ENCODE measurements at places on chromosomes 7 and 10.

DNA sequence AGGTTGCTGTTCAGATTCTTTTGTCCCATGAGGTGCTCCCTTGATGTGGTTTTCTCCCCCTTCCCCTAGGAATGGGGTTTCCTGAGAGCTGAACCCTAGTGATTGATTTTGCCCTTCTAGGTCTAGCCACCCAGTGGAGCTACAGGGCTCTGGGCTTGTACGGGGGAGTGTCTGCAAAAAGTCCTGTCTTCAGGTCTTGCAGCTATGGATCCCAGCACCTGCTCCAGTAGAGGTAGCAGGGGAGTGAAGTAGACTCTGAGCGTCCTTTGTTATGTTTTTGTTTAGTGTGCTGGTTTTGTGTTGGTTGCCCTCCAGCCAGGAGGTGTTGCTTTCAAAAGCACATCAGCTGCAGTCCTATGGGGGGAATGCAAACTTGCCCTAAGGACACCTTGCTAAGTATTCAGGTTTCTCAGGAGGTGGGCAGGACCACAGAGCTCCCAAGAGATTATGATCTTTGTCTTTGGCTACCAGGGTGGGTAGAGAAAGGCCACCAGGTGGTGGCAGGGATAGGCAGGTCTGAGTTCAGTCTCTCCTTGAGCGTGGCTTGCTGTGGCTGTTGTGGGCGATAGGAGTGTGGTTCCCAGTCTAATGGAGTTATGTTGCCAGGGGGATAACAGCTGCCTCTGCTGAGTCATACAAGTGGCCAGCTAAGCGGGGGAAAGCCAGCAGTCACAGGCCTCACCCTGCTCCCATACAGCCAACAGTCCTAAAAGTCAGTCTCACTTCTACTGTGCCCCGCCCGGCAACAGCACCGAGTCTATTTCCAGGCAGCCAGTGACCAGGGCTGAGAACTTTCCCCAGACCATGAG, 92.4 kb upstream of the JCAD start:
- no peak for DNase-seq

DNA sequence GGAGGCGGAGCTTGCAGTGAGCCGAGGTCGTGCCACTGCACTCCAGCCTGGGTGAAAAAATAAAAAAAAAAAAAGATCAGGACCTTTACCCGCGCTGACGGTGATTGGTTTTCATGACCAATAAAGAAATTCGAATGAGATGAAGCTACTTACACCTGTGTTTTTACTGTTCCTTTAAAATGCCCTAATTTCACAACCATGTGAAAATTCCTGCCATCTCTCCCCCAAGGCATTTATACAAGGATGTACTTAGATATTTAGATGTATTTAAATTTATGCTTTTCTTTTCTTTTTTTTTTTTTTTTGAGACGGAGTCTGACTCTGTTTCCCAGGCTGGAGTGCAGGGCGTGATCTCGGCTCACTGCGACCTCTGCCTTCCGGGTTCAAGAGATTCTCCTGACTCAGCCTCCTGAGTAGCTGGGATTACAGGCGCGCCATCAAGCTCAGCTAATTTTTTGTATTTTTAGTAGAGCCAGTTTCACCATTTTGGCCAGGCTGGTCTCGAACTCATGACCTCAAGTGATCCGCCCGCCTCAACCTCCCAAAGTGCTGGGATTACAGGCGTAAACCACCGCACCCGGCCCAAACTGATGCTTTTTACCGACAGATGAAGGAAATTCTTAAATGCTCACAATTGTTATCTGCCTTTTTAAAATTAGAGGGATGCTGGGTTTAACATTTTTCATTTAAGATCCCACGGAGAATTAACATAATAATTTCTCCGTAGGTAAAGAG, 3.1 kb upstream of the PHYH start:
- no peak for DNase-seq

- DNase-seq: peak; percentile 32
Observed at GRCh38 chr7:157674715-157675426, 338.1 kb downstream of the DNAJB6 start.

GRCh38 chr10:52479567-52479966, 165.5 kb downstream of the DKK1 start:
- no peak for DNase-seq

GRCh38 chr7:7352845-7353244, 170.5 kb downstream of the C1GALT1 start:
- no peak for DNase-seq

- DNase-seq: no peak
Observed at GRCh38 chr10:99435986-99436638, 5.7 kb upstream of the GOT1 start.

GRCh38 chr7:47901542-47901941, 46.7 kb downstream of the PKD1L1 start:
- DNase-seq: no peak

- no peak for DNase-seq
Observed at GRCh38 chr10:84543948-84544347, 215.6 kb downstream of the CCSER2 start.

GRCh38 chr7:28362812-28363211, 49.5 kb upstream of the CREB5 start:
- no peak for DNase-seq

GRCh38 chr7:116455009-116455408, 44.5 kb upstream of the CAV2 start:
- no peak for DNase-seq

GRCh38 chr7:92010215-92010614, 69.6 kb downstream of the AKAP9 start:
- no peak for DNase-seq

DNA sequence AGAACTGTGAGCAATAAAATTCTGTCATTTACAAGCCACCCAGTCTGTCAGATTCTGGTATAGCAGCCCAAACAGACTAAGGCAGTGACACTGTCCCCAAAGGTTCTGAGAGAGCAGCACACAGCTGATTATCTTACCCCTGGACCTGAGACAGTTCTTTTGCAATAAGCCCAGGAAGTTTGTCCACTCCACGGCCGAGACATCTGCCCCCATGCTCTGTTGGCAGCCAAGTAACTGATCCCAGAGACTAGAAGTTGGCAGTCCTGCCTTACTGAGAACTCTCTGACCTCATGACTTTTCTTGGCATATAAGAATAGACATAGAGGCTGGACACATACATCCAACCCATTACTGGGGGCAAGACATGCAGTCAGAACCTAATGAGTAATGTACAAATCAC, 243.0 kb upstream of the GRB10 start:
- DNase-seq: no peak

DNA sequence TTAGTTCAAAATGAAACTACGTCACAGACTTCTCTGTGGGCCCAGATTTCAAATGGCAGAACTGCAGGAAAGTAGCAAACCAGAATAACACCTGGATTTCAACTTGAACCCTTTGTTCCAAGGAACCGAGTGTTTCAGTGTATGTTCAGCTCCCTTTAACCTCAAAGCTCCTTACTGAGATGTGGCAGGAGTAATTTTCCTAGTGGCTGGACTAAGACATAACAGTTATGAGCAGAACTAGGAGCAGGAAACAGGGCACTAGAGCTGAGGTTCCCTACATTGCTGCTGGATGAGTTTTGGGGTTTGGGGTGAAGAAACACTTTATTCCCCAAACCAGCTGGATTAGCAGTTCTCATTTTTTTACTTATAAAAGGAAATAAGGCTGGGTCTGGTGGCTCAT, 50.1 kb downstream of the NSUN6 start:
- no peak for DNase-seq

DNA sequence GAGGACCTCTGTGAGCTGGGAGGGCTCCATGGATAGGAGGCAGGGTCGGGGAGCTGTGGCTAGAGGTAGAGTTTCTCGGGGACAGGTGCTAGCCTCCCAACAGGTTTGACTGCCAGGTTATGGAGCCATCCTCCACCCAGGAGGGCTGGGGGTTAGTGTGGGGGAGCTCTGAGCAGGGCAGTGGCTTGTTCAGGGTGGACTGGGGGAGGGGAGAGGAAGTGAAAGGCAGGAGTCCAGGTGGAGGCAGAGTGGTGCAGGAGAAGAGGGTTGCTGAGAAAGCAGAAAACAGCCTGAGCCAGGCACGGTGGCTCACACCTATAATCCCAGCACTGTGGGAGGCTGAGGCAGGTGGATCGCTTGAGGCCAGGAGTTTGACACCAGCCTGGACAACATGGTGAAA, 40.5 kb upstream of the HSPB1 start:
- DNase-seq: no peak

DNA sequence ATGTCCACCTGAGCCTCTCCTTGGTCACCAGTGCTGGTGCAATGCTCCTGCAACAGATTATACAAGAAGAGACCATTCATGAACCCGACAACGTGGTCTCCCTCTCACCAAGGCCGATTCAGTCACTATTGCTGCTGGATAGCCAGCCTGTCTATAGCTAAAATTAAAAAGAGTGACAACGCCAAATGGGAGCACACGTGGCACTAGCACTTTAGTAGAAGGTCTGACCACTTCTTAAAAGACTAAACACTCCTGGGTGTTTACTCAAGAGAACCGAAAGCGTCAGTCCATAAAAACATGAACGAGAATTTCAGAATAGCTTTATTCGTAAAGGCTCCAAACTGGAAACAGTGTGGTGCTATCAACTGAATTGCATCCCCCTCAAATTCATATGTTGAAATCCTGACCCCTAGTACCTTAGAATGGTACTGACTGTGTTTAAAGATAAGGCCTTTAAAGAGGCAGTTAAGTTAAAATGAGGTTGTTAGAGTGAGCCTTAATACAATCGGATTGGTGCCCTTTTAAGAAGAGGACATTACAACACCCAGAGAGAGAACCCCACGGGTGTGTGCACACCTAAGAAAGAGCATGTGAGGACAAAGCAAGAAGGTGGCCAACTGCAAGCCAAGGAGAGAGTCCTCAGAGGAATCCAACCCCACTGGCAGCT, 4.4 kb upstream of the GALNTL5 start:
- DNase-seq: no peak

GRCh38 chr7:138137423-138138171, 61.3 kb downstream of the AKR1D1 start:
- no peak for DNase-seq

DNA sequence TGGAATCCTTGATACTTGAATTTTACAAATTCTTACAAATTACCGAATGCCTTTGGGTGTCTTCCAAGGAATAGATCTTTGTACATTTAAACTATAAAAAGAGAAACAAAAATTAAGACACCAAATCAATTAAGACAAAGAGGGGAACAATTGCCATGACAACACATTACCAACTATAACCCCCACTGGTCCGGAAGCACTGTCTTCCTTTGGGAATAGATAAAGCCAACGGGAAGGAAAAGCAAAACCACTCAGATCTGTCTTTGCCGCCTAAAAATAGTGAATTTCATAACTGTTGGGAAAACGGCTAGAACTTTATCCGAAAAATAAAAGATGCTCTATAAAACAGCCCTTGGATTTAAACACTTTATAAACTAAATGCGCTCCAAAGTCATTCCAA, 37.4 kb downstream of the GRB10 start:
- DNase-seq: no peak

DNA sequence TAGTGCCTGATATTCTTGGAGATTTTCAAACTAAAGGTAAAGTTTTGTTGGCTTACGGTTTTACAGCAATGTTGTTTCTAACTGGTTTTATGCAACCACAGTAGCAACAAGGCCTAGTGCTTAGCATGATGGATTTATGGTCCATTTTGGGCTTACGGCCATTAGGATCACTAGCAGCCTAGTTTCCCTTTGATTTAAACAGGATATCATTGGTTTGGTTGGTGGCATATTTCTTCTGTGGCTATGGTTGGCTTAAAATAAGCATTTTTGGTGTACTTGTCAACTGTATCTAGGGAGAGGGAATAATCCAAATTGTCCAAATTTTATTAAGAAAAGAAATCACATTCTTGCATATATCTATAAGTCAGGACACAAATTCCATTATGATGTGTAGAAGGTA, 194.0 kb downstream of the HDAC9 start:
- DNase-seq: no peak

- no peak for DNase-seq
Observed at GRCh38 chr7:116534790-116535189, 10.0 kb downstream of the CAV1 start.

DNA sequence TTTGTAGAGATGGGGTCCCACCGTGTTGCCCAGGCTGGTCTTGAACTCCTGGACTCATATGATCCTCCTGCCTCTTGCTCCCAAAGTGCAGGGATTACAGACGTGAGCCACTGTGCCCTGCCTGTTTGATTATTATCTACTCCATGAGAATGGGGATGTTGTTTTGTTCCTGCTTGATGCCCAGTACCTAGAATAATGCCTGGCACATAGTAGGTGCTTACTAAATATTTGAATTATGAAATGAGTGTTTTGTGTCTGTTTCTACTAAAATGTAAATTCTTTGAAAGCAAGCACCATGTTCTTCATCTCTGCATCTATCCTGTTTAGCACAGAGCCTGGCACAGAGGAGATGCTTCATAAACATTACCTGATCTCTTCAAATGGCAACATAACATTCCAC, 40.9 kb downstream of the ZNF783 start:
- DNase-seq: no peak

- no peak for DNase-seq
Observed at GRCh38 chr7:17716816-17717215, 223.5 kb downstream of the SNX13 start.

GRCh38 chr10:93030409-93030808, 30.2 kb upstream of the CYP26C1 start:
- no peak for DNase-seq

DNA sequence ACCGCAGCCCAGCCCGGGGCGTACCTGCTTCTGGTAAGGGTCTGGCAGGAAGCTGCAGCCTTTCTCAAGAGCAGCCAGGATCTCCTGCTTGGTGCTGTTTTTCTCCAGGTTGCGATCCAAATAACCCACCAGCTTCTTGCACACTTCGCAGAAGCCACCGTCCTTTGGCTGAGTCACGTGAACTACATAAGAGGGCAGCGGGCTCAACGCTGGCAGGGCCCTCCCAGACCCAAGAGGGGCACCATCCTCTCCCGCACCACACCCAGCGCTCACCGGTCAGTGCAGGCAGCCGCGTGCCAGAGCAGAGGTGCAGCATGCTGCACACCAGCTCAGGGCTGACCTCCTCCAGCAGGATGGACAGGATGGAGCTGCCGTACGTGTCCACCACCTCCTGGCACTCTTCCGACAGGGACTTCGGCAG, 31.6 kb downstream of the PSAP start:
- DNase-seq: no peak

GRCh38 chr10:99781734-99782429, 558 bp upstream of the ABCC2 start:
- DNase-seq: no peak

All from sciatic nerve (tissue), 2 donors.